ENCODE measurements at places on chromosomes 7 and 10. TPM values are rescaled to one million over a fixed set of nuclear protein-coding genes. Genes with fewer than 3 reads are reported as not detected.

The DGKI gene
- total RNA-seq: 1.1 TPM

The MOGAT3 gene
- not detected for total RNA-seq

The CRPPA gene
- total RNA-seq: 1.5 TPM

The DNAH11 gene
- total RNA-seq: not detected

The TAS2R41 gene
- total RNA-seq: not detected

The IGFBP3 gene
- 1,022 TPM for total RNA-seq

The NRCAM gene
- 26.5 TPM for total RNA-seq

The SPDYE11 gene
- total RNA-seq: not detected

The FAM25G gene
- not detected for total RNA-seq

The CHST12 gene
- total RNA-seq: 21.4 TPM

The TRIM4 gene
- total RNA-seq: 32.7 TPM

The TMEM178B gene
- under 0.01 TPM for total RNA-seq

The GLRX3 gene
- 89.7 TPM for total RNA-seq

The CCZ1B gene
- total RNA-seq: 29.5 TPM

The RBM20 gene
- not detected for total RNA-seq

The GSTO2 gene
- 0.25 TPM for total RNA-seq

The ADRA2A gene
- 9.0 TPM for total RNA-seq

The SLC18A3 gene
- not detected for total RNA-seq

The INSYN2A gene
- total RNA-seq: not detected

The FAM237B gene
- total RNA-seq: not detected

The TMEM176A gene
- 0.54 TPM for total RNA-seq

The STAMBPL1 gene
- 29.6 TPM for total RNA-seq

The GBX1 gene
- total RNA-seq: not detected

The CDH23 gene
- total RNA-seq: 0.31 TPM

The TMEM26 gene
- total RNA-seq: 0.94 TPM

The SLC16A12 gene
- 1.1 TPM for total RNA-seq

The GNAT3 gene
- not detected for total RNA-seq

The PHKG1 gene
- 1.1 TPM for total RNA-seq

The CALHM2 gene
- total RNA-seq: 125 TPM

Data from cardiac ventricle fibroblast (primary cell).